ENCODE measurements at places on chromosomes 5 and 9.

GRCh38 chr5:178290376-178290775 is 57.8 kb upstream of the PHYKPL start:
- no peak for DNase-seq

GRCh38 chr5:37940931-37941623 is 101.2 kb upstream of the GDNF start:
- no peak for DNase-seq

DNA sequence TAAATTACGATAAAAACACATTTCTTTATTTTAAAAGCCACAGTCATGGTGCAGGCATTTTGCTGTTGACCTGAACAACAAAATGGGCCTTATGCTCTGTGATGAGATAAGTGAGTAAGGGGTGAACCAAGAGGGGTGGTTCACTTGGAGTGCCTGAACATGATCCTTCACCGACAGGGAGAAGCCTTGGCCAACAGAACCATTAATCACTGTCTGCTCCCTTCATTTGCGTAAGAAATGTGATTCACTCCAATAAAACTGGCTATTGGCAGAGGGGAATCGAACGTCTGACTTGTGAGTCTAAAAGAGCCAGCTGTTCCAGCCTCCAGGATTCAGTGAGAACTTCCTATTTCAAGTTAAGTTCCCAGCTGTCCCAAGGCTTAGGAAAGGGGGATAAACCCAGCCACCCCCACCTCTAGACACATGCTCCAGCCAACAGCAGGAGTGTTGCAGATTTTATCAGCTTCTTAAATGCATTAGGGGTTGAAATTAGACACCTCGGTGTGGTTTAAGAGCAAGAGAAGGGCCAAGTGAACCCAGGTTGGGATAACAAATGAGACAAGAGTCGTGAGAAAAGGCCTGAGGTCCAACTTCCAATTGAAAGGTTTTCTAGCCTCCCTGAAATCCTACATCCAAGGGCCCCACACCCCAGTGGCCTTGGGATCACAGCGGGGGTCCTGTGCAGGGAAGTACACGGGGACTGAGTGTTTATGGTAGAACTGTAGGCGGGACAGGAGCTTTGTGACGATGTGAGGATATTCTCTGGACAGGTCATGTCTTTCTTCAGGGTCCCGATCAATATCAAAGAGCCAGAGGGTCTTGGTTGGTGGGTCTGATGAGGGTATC is 131.4 kb upstream of the LHFPL2 start:
- DNase-seq, result no peak

DNA sequence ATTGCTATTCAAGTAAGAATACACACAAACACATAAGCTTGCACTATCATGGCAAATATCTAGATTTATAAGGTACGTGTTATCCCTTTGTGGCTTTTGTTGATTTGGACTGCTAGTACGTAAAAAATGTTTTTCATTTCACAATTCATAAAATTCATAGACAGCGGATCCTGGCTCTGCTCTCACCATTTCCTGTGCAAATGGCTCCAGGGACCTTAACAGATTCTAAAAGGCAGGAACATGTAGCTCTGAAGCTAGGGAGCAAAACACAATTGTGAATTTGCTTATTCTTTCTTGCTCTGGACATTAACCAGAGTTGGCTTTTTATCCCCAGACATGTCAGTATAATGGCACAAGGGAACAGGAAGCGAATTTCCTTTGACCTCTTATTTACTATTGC is 1019.9 kb upstream of the WWC1 start:
- DNase-seq, result no peak

DNA sequence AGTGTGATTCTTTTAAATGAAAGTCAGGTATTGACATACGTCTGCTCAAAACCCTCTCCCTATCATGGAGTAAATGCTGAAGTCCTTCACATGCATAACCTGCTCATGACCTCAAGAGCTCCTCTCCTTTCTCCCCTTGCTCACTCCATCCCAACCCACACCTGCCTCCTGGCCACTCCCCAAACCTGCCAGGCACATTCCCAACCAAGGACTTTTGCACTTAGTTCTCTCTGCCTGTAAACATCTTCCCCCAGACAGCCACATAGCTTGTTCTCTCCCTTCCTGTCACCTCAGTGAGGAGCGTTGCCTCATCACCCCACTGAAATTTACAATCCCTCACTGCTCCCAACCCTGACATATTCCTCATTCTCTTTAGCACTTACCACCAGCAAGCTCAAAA is 8.7 kb downstream of the SETD9 start:
- DNase-seq, result no peak

DNA sequence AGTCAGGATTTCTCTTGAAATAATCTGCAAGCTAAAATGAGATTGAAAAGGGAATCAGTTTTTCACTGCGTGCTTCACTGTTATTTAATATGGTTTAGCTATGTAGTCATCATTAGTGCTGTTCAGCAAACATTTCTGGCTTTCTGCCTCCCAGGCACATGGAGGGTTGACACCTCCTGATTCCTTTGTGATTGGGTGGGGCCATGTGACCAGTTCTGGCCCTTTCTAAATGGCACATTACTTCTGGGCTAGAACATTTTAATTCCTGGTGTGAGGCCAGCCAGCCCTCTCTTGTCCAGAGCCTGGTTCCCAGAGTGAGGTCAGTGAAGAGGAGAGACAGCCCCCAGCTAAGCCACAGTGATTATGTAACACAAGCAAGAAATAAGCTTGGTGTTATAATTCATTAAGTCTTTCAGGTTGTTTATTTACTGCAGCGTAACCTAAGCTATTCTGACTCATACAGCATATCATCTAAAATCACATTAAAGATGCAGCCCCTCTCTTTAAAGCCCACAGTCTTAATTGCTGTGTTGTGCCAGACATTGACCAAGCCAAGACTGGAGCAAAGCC is 17.4 kb upstream of the ARSI start:
- no peak for DNase-seq

DNA sequence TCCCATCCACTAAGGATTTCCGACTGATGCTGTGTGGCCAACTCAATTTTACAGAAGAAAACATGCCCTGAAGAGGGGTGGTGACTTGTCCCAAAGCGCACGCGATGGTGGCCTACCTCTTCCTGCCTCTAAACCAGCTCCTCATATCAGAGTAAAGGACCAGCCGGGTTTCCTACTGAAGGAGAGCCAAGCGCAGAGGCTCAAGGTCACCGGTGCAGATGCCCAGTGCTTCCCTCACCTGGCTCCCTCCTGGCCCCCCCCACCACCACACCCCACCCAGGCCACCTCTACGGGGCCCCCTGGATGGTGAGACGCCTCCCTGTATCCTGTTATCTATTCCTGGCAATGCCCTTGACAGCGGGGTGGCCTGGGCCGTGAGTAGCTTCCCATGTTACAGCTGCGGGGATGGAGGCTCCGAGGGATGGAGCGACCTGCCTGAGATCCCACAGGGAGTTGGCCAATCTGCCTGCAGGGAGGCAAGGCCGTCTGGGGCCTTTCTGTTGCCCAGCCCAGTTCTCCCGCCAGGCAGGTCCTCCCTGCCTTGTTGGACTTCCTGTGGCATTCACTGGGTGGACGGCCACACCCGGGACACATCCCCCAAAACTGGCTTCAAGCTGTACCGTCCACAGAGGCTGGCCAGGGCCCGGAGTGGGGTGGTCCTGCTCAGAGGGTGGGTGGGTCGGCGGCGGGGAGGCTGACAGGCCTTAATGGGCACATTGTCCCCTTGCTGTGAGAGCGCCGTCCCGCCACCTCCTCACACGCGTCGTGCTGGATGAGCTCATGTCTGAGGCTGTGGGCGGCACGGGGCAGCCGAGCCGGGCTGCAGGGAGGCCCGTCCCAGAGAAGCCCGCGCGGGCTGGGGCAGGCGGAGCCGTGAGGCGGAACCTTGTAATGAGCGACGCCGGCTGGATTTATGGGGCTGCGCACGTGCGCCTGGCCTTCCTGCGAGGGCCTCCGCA is 72.5 kb downstream of the MACROH2A1 start:
- DNase-seq, result no peak

GRCh38 chr5:82031220-82032119 is 59.6 kb downstream of the ATG10 start:
- DNase-seq, result no peak
